Activated gamma-delta T cell (primary cell): ENCODE measurements at places on chromosomes 3 and 15.

DNA sequence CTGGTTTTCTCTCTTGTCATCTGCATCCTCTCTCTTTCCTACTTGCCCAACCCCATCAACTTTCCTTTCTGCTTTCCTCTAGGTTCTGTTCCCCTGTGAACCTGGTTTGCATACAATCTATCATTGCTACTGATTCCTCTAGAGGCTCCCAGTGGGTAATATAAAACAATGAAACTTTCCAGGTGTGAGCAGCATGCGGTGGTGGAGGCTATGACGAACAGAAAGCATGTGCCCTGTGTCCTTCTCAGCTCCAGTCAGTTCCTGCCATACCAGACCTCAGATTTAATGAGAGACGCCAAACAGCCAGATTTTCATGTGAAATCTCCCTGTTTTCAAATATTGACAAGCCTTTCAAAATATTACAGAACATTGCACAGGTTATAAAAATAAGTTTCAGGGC lies 3.5 kb upstream of the ACAP2 start:
- no peak for DNase-seq

DNA sequence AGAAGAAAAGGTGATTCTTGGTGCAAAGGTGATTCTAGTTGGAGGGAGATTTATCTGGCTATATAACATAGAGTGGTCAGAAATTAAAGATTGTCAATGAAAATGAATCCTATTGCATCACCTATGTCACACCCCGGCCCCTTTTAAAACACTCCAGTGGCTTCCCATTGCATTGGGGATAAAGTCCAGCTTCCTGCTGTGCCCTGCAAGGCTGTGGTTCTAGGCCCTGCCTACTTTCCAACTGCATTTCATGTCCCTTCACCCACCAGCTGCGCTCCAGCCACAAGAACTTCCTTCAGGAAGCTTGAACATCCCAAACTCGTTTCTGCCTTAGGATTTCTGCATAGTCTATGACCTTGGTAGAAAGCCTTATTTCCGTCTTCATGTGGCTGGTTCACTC lies 118.7 kb upstream of the UMPS start:
- no peak for DNase-seq

GRCh38 chr3:44923632-44924456 lies 49.4 kb downstream of the TGM4 start:
- DNase-seq, result no peak

DNA sequence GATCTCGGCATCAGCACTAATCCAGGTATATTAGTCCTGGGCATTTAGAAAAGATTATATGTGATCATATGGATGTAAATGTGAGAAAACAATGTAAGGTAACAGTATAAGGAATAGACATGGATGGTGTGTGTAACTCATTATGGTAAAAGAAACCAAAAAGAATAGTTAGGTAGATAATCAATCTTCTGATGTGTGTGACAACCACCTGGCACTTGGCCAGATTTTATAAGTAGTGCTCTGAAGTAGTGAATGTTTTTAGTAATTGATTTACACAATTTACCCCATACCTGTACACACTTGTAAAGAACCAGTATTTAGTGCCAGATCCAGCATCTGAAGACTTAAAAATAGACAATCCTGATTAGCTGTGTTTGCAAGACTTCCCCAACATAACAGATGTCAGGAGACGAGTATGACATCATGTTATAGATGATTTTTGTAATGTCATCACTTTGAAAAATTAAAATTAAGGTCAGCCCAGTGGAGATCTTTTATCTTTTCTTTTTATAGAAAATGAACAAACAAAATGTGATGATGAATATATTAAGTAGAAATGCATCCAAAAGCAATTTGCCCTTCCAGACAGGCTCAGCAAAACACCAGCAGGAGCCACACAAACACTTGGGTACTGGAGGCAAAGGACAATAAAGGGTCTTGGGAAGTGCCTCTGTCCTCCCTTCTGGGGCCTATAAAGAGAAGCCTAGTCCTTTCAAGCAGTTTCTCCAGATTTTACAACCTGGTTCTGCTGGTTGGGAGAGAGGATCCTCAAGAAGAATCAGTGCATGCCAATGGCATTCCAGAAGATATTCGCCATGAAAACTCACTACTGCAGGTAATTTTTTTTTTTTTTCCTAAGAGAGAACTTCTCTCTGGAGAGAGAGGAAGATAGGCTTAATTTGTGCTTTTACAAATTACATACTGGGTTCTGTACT lies 140.7 kb downstream of the MECOM start:
- DNase-seq, result no peak

GRCh38 chr3:69058180-69058946 lies 6.2 kb upstream of the TMF1 start:
- DNase-seq, result no peak
